ENCODE measurements at places on chromosomes 4 and X. TPM values are rescaled to one million over a fixed set of nuclear protein-coding genes. Genes with fewer than 3 reads are reported as not detected.

DNA sequence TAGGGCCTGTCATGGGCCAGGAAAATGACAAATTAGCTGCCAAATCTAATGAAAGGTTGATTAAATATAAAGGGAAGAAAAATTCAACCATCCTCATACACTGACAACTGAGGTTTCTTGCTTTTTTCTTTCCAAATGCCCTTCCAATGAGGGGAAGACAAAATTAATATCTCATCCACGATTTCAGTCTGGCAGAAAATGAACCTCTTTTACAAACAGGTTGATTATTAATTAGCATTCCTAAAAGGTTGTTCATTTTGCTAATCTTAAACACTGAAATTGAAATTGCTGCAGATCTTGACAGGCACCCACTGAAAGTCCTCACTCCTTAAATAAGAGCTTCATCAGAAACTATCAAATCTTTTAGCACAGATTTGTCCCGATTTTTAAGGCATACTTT lies 45.5 kb downstream of the NPFFR2 start:
- no peak for DNase-seq

DNA sequence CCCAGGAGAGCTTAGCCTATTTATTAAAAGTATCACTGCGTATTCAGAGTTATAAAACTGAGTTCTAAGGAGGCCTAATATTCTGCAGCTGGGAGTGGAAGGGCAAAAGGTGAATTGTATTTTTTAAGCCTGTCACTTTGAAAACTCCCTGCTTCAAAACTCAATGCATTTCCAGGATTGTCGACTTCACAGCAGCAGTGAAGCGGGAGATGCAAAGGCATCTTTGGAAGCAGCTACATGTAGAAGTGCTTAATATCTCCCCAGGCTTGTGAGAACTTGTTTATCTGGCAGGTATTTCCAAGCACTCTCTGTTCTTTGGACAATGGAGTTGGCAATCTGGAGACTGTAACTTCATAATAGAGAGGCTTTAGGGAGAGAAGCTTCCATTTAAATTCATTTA lies 717.5 kb upstream of the SLIT2 start:
- DNase-seq: no peak

The GPR82 gene
- not detected for total RNA-seq

The CT45A5 gene
- total RNA-seq: not detected

The JAKMIP1 gene
- 0.75 TPM for total RNA-seq
